Stimulated activated CD8-positive, alpha-beta memory T cell treated with anti-CD3 and anti-CD28 coated beads, Interleukin-7, amount 100 ng/mL, for 24 hours (primary cell): ENCODE measurements at places on chromosomes 7 and 10.

DNA sequence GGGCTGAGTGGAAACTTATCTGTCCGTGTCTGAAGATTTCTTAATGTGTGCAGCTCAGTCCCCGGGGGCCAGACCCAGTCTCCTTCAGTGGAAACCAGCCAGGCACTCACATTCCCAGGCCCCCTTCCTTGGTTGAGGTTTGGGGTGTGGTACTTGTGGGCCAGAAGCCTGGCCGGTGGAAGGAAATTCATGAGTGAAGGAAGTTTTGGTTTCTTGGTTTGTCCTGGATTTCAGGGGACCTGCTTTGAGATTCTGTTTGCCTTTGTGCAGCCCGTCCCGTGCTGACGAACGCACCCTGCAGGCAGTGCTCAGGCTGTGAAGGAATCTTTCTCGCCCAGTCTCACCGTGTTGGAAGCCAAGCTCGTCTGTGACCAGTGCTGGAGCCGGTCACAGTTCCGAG lies 2.9 kb downstream of the INPP5A start:
- DNase-seq = no peak

- DNase-seq = no peak
Observed at GRCh38 chr7:33815336-33815735, 90.0 kb upstream of the BMPER start.

DNA sequence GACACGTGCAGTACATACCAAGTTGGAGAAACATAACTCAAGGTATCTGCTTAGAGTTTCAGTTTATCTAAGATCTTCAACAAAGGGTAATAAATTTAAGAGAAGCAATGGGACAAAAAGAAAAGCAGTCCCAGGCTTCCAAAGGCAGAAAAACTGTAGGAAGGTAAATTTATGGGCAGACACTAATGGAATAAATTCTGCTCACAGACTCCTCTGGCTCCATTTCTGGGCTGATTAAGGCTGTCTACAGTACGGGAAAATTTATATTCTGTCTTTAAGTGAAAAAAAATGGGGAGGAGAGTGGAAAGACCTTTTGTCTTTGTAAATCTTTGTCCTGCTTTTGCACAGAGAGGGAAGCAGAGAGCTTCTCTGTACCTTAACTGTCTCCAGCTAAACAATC lies 587.5 kb upstream of the IGFBP3 start:
- DNase-seq = no peak

DNA sequence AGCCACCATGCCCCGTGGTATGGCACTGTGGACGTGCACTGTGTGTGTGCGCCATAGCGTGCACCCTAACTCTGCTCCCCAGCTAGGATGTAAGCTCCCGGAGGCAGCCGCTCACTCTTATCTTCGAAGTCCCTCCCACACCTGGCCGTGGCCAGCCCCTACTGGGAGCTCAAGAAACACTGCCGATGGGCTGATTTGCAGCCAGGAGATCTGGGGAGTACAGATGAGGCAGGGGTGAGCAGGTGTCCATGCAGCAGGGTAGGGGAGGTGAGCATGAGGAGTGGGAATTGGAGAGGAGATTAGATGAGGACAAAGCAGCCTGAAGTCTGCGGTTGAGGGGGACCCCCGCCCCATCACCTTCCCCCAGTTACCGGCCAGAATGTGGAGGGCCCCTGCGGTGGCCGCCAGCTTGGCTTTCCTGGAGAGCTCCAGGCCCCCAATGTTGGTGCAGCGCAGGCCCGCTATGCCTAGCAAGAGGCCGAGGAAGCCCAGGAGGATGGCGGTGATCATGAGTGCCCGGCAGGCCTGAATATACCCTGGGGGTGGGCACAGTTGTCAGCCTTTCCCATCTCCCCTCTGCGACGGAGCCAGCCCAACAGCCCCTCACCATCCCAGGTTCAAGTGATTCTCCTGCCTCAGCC lies 3.6 kb downstream of the CLDN15 start:
- no peak for DNase-seq

DNA sequence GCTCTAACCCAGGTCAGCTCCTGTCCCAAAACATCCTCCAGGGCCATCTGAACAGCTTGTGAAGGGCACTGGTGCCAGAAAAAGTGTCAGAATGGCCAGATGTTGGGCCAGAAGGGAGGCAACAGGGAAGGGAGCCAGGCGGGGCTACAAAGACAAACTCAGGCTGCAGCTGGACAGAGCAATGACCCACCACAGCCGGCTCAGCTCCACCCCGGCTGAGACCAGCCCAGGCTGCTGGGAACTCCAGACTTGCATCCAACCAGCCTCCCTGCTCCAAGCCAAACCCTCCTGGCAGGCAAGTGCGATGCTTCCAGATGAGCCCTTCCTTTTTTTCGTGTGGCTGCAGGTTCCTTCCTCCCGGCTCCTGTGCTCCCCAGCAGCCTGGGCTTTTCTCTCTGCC lies 466.9 kb downstream of the PTPRN2 start:
- DNase-seq = no peak

- no peak for DNase-seq
Observed at GRCh38 chr7:102913826-102914225, 1.0 kb downstream of the LRRC17 start.

DNA sequence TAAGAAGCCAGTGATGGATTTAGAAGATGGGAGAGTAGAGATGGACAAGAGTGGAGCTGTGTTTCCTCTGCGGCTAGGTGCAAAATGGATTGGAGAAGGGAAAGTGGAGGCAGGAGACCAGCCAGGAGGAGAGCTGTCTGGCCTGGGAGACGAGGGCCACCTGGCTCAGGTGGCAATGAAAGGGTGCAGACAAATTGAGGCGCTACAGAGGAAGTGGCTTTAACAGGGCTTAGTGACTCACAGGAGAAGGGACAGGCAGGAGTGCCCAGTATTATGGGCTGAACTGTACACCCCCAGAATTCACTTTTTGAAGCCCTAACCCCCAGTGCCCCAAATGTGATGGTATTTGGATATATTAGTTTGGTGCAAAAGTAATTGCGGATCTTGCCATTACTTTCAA lies 65.6 kb upstream of the DUSP5 start:
- no peak for DNase-seq

- DNase-seq = no peak
Observed at GRCh38 chr7:25664593-25664992, 436.3 kb upstream of the NPVF start.

GRCh38 chr7:18473119-18473518 lies 22.4 kb upstream of the HDAC9 start:
- DNase-seq = no peak

DNA sequence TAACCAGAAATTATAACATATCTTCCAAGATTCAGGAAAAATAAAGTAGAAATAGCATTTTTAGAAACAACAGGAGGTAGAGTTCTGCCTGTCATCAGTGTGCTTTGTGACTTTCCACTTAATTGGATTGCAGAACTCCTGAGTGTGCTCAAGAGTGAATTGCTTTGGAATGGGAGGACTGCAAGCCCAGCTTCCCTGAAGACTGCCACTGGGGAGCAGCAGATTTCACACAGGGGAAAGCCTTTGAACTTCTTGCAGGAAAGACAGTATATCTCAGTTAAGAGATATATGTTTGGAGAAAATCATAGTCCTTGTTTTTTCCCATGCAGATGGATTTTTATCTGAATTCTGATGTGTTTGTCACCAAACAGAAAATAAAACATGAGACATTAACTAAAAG lies 124.5 kb downstream of the TMEM168 start:
- no peak for DNase-seq

- DNase-seq = no peak
Observed at GRCh38 chr10:74771054-74771453, 55.3 kb upstream of the KAT6B start.

GRCh38 chr7:25253714-25254113 lies 25.4 kb upstream of the NPVF start:
- no peak for DNase-seq

DNA sequence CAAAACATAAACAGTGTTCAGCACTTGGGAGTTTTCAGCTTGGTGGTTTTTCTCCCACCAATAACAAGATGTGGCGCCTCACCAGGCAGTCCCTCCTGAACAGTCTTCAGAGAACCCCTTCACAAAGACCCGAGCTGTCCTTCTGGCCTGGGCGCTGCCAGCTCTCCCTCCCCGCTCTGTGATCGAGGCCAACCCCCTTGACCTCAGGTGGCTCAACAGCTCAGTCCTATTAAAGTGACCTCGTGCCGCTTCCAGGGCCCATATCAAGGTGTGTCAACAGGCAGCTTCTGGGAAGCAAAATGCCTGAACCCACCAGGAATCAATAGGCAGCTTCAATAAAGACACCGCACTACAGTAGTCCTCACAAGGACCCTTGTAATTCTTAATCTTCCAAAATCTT lies 63.3 kb downstream of the CHST15 start:
- no peak for DNase-seq

DNA sequence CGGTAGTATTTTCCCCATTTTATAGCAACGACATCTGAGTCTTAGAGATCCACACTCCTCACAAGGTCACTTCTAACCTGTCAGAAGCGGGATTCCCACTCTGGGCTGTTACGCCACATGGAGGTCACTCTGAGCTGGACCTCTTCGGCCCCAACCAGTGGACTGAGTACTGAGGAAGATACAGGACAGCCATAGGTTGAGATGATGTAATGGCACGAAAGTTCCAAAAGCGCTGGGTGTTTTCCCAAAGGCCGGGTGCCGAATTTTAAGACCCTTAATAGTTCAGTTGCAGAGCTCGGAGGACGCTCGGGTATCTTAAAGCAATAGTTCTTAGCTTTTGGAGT lies 699 bp downstream of the GHITM start:
- no peak for DNase-seq

- no peak for DNase-seq
Observed at GRCh38 chr7:29400437-29400836, 163.2 kb upstream of the PRR15 start.
